ENCODE measurements at places on chromosomes 11 and 22.

- no peak for DNase-seq
These were observed 8.7 kb upstream of the DAGLA start for GRCh38 chr11:61671527-61671926.

DNA sequence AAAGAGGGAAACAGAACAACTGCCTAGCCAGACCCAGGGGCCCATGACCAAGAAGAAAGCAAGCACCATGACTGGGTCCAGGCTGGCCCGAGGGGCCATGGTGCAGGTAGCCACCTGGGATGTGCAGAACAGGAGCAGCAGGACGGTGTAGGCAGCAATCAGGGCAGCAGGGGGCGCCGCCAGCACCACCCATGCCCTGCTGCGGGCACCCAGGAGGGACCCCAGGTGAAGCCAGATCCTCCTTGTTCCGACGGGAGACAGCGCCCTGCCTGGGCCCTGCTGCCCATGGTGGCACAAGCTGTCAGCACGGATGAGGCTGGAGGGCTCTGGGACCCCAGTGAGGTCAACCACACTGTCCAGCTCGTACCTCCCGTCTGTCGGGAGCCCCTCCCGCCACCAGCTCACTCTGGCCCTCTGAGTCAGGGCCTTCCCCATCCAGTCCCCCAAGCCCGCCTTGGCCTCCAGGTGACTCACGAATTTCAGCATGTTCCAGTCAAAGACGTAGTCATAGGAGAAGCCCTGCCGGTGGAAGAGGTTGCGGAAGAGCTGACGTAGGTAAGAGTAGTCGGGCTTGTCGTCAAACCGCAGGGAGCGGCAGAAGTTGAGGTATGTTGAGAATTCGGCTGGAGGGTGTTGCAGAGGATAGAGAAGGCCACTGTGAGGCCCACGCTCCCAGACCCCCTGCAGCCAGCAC is 18.8 kb downstream of the CSNK1E start:
- peak; percentile 17 for DNase-seq

GRCh38 chr22:40414311-40414710 is 43.9 kb downstream of the SGSM3 start:
- DNase-seq: no peak

GRCh38 chr22:46573781-46574437 is 36.5 kb upstream of the CELSR1 start:
- DNase-seq: no peak

DNA sequence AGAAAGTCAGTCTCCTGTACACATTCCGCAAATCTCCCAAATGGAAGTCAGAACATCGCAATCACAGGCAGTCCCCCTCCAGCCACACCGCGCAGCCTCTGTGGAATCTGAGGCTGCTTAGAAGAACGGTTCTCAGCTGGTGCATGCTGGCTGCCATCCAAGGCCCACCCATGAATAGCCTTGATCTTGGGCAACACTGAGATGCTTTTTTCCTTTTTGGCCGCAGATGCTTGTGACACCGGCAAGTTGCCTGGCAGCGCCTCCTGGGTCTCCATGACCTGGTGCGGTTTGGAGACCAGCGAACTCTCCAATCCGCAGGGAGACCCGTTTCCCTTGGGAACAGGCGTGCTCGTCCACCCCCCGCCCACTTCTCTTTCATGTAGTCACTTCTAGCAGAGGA is 26.3 kb upstream of the PHF21B start:
- no peak for DNase-seq

- no peak for DNase-seq
These were observed 158.0 kb downstream of the DSCAML1 start for GRCh38 chr11:117638911-117639543.

- DNase-seq: no peak
These were observed 1119.7 kb downstream of the BRD1 start for GRCh38 chr22:48707763-48708557.

GRCh38 chr11:130486987-130487923 is 38.8 kb downstream of the ADAMTS15 start:
- DNase-seq: no peak

DNA sequence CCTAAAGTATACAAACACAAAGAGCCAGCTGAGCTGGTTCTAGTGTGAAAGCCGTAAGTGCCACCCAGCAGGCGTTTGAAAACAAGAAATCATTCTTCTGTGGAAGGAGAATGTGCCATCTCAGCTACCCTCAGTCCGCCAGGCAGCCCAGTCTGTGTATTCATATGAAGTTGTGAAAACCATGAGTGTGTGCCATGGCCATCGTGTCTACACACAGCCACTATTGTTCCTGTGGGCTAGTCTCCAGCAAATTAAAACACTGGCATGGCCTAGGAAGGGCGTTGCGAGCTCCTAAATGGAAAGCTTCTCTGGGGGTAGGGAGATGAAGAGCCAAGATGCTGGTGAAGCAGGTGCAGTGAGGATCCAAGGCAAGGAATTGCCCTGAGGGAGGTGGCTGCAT is 51.5 kb upstream of the HORMAD2 start:
- DNase-seq: no peak

- DNase-seq: no peak
These were observed 47.3 kb downstream of the GRAMD1B start for GRCh38 chr11:123477205-123477907.

DNA sequence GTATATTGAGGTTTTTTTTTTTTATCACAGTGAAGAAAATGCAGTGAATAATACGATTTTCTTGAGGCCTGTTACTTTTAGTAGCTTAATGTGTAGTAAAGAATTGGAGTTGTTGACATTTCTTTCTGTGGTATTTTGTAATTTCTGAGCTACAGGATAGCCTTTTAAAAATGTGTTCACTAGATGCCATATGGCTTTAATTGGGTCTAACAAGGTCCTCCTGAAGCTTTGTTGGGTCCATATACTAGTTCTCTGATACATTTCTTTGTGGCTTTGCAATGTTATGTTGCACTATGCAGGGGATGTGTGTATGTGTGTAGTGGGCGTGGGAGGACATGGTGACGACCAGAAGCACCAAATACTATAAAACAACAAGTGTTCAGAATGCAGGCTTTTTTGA is 25.1 kb downstream of the FBXO7 start:
- DNase-seq: no peak

DNA sequence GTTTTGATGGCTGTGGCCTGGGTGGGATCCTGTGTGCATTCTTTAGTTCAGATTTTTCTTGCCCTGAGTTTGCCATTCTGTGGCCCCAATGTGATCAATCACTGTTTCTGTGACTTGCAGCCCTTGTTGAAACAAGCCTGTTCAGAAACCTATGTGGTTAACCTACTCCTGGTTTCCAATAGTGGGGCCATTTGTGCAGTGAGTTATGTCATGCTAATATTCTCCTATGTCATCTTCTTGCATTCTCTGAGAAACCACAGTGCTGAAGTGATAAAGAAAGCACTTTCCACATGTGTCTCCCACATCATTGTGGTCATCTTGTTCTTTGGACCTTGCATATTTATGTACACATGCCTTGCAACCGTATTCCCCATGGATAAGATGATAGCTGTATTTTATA is 620 bp downstream of the OR4C16 start:
- DNase-seq: no peak

DNA sequence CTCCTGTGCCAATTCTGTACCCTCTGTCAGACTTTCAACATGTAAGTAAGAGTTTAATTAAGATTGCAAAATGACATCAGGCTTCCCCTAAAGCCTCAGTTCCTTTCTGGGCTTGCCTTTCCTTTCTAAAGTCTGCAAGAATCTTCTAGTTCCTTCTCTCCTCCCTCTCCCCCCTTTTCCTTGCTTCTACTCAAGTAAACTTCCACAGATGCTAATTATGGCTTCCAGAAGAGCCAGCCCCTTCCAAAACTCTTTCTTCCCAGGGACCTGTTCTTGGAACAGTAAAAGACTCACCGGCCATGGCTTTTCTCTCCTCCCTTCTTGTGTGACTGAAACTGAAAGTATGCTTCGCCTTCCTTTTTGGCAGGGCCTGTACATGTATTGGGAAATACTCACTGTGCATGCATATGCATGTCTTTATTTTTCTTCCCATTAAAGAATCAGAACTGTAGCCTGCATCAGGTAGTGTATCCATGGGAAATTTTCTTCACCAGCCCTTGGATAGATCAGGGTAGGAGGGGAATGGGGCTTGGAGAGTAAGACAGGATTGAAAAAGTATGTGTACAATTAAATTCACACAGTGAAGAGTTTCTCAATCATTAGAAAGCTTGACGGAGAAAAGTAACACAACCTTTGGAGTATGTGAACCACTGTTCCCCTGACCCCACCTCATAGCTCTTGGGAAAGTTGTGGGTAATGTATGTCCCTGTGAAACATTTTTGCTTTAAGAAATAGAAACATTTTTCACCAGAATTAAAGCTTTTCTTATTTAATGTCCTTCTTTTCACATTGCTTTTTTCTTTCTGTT is at the start of gene CASP1:
TSS of gene CASP1 (minus strand) at position 332 of the 808 bp plus-strand sequence. CDS start at position 301, 31 bp downstream.
- no peak for DNase-seq

- no peak for DNase-seq
These were observed 77.2 kb downstream of the TMPRSS5 start for GRCh38 chr11:113628912-113629311.

DNA sequence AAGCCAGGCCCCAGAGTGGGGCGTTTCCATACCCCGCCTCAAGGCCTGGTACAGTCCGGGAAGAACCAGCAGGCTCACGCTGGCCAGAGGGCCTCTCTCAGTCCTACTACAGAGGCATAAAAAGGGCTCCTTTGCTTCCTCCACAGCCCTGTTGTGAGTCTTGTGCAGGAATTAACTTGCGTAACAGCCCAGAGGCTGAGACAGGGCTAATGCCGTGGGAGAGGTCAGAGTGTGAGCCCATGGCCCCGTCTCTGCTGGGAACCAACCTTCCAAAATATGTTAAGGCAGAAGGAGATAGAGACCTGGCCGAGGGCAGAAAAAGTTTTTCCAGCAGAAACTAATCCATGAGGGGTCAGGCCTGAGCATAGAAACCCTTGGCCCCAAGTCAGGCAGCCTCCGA is 19.9 kb upstream of the TMEM184B start:
- no peak for DNase-seq

- no peak for DNase-seq
These were observed 130.4 kb downstream of the C11orf87 start for GRCh38 chr11:109552376-109552775.

DNA sequence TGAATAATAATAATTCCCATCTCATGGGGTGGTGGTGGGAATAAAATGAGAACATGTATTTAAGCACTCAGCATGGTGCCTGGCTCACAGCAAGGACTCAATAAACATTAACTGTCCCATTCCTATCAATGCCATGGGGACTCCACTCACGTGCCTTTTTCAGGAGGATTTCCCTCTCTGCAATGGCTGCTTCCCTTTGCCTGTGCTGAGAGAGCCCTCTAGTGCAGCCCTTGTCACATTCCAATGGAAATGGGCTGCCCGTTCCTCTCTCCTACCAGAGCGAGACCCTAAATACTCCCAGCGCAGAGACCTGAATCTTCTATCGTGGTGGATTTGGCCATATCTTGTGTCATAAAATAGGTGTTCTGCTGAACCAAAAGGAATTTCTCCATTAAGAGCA is 621.5 kb upstream of the B3GAT1 start:
- DNase-seq: no peak

GRCh38 chr11:100546714-100547113 is 140.4 kb upstream of the ARHGAP42 start:
- DNase-seq: no peak

GRCh38 chr11:108241330-108242037 is 18.6 kb downstream of the ATM start:
- no peak for DNase-seq

GRCh38 chr11:95884376-95884775 is 39.5 kb downstream of the MTMR2 start:
- no peak for DNase-seq

GRCh38 chr11:68854273-68854958 is 12.7 kb upstream of the CPT1A start:
- no peak for DNase-seq

- DNase-seq: no peak
These were observed 657 bp downstream of the IGHMBP2 start for GRCh38 chr11:68904248-68904847.

DNA sequence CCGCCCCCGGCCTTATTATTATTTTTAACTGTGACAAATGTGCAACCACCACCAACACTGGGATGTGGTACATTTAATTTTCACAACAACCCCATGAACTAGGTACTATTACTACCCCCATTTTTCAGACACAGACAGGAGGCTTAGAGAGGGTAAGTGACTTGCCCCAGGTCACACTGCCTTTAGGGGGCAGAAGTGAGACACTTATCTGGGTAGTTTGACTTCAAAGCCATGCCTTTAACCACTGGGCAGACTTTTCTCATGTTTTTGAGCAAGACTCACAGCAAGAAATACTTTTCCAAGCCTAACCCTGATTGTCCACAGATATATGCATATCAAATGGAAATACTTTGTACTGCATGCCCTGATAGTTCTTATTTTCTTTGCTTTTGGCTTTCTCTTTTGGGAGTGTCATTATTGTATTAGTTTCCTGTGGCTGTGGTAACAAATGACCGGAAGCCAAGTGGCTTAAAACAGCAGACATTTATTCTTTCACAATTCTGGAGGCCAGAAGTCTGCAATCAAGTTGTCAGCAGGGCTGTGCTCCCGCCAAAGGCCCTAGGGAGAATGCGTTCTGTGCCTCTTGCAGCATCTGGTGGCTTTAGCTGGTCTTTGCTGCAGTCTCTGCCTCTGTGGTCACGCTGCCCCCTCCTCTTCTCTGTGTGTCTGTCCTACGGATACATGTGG is 110.8 kb downstream of the GRIK4 start:
- DNase-seq: no peak

- no peak for DNase-seq
These were observed 24.4 kb downstream of the ADAMTS8 start for GRCh38 chr11:130403967-130404366.

DNA sequence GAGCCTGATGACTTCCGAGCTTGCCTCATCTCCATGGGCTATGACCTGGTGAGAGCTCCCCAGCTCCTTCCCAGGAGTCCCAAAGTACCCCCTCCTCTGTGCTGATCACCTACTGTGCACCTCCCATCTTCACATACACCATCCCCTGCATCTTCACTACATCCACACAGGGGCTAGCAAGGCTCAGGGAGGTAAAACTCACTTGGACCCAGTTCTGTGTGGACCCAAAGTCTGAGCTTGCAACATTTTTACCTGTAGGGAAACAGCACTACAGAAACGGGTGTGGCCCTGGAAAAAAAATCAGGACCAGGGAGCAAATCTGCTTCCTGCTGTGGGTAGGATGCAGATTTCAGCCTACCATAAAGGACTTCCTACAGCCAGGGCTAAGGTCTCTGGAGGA is 6.1 kb downstream of the CTSF start:
- no peak for DNase-seq

DNA sequence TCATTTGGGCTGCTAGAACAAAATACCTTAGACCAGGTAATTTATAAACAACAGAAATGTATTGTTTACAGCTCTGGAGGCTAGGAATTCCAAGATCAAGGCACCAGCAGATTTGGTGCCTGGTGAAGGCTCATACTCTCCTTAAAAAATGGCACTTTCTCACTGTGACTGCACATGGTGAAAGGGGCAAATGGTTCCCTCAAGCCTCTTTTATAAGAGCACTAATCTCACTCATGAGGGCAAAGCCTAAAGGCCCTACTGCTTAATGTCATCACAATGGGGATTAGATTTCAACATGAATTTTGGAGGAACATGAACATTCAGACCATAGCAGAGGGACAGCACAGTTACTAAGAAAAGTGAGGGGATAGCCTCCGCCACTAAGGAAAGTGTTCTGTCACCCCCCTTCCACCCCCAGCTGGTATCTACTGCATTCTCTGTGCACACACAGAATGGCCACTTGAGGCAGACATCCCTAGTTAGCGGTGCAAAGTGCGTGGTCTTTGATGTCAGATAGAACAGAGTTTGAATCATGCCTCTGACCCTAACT is 47.2 kb upstream of the CEP295 start:
- DNase-seq: no peak

GRCh38 chr11:129249351-129249750 is 57.2 kb upstream of the ARHGAP32 start:
- no peak for DNase-seq
